ENCODE measurements at places on chromosomes 1 and 21.

- DNase-seq: no peak
Measured at GRCh38 chr1:68211761-68212380, 20.5 kb downstream of the WLS start.

DNA sequence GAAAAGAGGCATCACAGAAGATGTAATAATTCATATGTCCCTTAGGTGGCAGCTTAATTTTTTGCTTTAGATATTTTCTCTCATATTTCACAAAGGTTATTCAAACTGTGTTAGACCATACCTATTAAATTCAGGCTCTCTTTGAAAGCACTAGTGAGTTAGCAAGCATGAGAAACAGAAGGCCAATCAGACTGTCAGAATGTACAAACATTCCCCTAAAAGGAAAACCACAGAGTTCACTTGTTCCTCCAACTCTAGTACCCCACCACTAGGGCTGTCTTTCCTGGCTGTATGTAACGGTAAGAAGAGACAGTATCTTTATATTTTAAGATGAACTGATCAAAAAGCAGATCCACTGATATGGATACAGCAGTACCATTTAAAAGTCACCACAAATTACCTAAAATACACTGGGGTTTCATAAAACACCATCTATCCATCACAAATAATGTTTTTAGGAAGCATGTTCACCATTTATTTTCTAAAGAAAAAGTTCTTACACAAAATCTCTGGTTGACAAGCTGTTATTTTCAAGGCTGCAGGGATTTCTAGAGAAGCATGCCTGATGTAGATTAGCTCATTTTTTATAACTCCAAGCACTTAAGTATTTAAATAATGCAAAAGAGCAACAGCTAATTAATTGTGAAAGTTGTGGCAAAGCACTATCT, 1.8 kb downstream of the ARPC5 start:
- DNase-seq: no peak

GRCh38 chr21:16402752-16403151, 673.0 kb downstream of the USP25 start:
- no peak for DNase-seq

- no peak for DNase-seq
Measured at GRCh38 chr1:230157420-230158390, 90.7 kb downstream of the GALNT2 start.

DNA sequence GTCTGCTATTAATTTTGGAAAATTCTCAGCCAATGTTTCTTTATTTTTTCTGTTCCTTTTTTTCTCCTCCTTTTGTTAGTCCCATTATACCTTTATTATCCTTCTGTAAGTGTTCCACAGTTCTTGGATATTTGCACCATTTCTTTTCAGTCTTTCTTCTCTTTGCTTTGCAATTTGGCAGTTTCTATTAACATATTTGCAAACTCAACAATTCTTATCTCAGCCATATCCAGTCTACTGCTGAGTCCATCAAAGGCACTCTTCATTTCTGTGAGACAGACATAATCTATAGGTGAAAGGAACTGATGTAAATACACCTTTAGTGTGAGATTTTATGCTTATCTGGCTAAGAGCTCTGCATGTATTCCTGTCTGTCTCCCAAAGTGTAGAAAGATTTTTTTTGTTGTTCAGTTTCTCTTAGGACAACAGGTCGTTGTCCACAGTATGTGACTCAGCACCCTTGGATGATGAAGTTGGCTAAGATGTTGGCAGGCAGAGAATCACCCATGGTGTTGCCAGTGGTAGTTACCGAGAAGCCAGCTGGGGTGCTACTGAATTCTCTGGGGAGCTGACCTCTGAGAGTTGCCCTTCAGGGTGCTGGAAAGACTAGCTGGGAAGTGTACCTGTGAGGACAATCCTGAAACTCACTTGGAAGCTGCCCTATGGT, 38.4 kb downstream of the LEPR start:
- no peak for DNase-seq

DNA sequence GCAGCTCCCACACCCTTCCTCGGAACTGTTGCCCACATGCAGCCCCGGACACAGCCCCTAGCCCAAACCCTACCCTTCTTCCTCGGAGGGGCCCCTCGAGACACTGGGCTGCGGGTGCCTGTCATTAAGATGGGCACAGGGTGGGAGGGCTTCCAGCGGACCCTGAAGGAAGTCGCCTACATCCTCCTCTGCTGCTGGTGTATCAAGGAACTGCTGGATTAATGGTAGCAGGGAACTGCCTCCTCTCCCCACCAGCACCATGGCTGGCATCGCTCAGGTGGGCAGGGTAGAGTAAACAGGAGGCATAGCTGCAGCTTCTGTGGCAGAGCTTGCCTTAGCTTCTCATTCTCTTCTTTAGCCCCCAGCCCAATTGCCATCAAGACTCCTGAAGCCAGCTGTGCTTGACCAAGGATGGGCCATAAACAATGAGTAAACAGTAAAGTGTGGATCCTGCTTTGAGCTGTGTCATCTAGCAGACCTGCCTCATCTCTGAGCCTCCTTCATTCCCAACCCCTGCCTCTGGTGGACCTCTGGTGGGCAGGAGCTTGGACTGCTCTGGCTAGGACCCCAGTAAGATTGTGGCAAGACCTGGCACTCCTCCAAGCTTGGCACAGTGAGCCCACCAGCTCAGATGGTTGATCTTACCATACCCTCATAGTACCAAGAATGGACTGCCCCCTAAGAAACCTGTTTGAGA, at the start of gene LENEP:
Gene LENEP, plus strand, starts transcription at position 15 of the 697 bp plus-strand sequence. Its CDS starts 22 bp downstream, at position 37.
- no peak for DNase-seq
